ENCODE measurements at places on chromosomes 3 and 15.

DNA sequence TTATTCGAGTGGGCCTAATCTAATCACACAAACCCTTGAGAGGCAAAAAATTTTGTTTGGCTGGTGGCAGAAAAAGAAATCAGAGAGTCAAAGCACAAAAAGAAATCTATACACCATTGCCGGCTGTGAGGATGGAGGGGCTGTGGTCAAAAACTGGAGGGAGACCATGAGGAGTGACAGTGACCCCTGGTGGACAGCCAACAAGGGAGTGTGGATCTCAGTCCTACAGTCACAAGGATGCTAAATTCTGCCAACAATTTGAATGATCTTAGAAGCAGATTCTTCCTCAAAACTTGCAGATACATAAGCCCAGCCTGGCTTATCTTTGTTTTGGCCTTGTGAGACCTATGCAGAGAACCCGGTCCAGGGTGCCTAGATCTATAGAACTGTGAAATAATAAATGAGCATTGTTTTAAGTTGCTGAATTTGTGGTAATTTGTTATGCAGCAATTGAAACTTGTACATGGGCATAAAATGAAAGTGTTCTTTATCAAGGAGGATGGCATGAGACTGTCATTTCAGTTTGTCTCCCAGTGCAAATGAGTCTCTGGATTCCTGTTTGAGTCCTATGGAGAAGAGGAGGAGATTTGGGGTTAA lies 103.0 kb upstream of the ARHGEF26 start:
- no peak for DNase-seq

DNA sequence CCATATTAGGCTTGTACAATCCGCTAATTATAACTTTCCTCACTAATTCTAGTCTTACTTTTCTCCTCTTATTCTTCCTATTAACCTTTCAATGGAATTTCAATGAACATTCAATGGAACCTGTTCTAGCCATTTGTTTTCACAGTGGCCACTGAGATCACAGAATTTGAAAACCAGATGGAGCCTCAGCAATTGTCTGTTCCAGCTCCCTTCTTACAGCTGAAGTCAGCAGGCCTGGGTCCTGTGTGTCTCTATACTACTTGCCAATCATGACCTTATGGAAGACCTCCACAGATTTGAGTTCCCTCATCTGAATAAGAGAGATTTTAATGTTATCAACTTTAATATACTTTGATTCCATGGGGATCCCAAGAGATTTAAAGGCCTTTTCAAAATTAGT lies 36.6 kb downstream of the TJP1 start:
- DNase-seq: no peak

GRCh38 chr15:80679804-80680175 lies 15.3 kb upstream of the ABHD17C start:
- no peak for DNase-seq

DNA sequence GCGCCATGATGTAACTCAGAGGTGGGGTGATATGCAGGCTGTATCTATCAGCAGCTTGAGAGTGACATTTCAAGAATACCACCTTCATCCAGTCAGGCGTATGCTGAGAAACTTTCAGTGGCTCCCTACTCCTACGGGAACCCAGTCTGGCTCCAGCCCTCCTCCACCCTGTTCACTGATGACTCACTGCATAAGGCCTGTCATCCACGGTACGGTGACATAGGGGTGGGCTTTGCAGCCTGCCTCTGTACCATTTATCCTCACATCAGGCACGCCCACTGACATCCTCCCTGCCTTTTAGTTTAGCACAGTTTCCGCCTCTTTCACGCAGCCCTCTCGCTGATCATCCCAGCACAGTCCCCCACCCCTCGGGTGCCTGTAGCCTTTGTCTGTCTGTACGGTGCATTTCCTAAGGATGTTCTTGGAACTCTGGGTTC lies 11.7 kb downstream of the PXYLP1 start:
- DNase-seq: no peak

DNA sequence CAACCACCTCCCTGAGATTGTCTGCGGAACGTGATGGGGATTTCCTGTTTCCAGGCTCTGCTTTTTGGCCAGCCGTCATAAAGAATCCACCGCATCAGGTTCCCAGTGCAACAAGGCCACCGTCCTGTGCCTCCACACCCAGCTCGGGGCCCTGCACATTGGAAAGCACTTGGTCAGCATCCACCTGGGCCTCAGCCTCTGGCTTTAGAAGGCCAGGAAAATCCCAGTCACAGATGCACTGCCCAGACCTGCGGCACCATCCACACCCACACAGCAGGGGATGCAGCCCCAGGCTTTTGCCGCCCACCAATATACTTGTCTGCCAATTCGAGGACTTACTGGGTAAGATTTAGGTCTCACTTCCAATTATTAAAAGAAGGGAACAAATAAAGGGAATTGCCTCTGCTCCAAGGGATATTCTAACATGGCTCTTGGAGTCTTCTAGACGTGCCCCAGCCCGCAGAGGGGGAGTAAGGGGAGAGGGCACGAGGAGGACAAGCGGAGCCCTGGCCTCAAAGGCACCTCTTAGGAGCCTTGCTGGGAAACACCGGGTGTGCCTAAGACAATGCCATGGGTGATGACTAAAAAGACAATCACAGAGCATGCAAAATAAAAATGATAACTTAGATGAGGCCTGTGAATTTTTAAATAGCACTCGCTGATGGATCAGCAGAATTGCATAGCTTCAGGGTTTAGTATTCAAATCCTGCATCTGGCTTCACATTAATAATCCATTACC lies 169.2 kb downstream of the FOXP1 start:
- no peak for DNase-seq

DNA sequence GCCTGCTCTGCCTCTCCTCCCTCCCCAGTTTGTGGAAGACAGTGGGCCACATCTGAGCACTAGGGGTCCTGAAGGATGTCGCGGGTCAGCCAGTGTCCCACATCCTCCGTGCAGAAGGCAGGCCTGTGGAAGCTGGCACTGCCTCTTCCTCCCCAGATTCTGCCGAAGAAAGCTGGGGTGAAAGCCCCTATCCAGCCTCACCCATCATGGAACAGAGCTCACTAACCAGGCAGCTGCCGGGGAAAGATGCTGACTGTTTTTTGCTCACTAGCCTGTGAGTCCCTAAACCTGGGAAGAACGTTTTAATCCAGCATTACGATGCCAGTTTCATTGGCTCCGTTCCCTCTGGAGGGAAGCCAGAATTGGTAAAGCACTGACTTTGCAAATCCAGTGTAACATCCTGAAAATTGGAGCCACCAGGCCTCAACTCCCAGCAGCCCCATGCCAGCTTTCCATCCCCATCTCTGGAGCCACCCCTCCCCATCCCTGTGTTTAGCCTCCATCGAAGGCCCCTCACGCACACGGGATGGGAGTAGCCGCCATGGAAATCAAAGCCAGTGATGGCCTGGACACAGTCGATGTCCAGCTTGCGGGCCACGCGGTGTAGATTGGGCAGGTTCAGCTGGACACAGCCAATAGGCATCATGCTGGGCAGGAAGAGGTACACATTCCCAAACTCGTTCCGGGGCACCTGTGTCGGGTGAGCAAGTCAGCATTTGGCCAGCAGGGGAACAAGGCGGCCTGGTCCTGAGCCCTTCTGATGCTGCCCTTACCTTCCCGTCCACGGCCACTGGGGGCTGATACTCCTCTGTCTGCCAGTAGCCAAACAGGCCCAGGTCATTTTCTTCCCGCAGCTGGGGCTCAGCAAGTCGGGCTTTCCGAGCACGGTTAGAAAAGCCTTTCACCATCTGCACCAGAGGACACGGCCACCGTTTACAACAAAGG lies 23.5 kb downstream of the TMEM43 start:
- no peak for DNase-seq
